ENCODE measurements at places on chromosomes 16 and 17.

- no peak for DNase-seq
Measured at GRCh38 chr16:19698480-19699465, 19.3 kb downstream of the KNOP1 start.

GRCh38 chr17:39572121-39572520 lies 35.6 kb downstream of the NEUROD2 start:
- no peak for DNase-seq

DNA sequence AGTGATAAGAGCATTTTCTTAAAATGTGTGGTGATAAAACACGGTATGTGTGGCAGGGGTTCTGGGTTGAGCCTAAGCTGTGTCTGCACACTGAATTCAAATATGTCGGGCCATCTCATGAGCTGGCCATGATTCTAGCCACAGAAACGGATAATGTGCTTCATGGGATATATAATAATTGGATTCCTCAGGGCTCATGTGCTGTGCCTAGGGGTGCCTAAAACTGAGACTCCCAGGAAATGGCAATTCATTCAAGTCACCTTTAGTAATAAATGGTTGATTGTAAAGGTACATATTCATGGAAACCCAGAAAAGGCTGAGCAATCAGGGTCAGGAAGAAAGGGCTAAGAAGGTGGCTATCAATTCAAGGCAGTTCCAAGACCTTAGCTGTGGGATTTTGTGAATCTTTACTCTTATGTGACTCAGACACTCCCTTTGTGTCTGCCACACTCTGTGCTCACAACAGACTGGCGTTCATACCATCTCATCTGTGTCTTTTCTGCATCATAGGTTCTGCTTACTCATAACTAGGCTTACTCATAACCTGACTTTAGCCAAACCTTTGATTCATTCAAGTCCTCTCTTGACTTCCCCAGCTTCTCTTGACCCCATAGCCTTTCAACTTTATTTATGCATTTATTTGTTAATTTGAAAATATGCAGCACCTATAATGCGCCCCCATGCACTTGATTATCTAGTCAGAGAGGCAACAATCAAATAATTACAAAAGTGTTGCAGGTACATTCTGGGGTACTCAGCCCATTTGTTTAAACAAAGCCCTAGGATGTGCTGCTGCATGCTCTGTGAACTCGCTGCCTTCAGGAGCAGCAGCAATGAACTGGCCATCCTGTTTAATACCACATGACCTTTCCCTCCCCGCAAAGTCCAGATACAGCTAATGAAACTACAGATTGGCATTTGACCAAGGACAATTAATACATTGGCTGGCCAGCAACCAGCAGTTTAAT lies 28.4 kb upstream of the MED13 start:
- DNase-seq: no peak

DNA sequence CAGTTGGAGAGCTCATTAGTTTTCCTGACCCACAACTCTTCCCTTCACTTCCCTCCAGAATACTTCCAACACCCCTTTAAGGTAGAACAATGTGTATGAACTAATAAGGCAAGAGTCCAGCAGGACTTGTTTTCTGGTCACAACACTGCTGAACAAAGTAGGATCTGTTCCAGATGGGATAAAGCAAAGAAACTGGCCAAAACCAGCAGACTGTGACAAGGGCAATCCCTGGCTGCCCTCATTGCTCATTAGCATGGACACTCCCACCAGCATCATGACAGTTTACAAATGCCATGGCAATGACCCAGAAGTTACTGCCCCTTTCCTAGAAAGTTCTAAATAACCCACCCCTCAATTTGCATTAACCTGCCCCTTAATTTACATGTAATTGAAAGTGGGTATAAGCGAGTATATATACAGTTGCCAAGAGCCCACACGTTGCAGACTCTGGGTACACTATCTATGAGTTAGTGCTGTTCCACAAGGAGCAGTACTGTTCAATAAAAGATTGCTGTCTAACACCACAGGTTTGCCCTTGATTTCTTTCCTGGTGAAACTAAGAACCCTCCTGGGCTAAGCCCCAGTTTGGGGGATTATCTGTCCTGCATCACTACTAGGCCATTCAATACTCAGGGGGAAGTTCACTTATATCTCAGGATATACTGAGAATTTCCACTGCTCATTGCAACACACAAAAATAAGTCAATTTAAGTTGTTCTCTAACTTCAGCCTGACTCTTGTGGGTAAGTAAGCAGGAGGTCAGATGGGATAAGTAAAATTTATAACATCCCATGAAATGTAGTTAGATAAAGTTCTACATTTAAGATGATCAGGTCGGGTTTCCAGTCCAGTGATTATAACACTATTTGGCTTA lies 82.3 kb downstream of the SSH2 start:
- DNase-seq: no peak

DNA sequence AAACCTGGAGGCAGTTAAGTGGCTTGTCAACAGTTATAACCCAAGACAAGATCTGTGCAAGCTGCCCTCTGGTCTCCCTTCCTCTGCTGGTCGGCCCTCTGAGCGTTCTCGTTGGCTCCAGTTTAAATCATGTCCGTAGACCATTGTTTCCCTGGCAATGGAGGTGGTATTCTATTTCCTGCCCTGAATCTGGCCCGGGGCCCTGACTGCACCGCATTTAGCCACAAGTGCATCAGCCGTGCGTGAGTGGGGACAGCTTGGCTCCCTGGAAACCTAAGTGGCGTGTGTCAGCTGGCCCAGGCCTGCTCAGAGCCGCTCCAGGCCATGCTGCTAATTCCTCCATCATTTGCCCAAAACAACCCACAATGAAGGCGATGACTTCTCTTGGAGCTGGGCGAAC lies 15.0 kb upstream of the MYLK3 start:
- no peak for DNase-seq

- DNase-seq: no peak
Measured at GRCh38 chr16:31087971-31088370, 772 bp downstream of the PRSS53 start.

DNA sequence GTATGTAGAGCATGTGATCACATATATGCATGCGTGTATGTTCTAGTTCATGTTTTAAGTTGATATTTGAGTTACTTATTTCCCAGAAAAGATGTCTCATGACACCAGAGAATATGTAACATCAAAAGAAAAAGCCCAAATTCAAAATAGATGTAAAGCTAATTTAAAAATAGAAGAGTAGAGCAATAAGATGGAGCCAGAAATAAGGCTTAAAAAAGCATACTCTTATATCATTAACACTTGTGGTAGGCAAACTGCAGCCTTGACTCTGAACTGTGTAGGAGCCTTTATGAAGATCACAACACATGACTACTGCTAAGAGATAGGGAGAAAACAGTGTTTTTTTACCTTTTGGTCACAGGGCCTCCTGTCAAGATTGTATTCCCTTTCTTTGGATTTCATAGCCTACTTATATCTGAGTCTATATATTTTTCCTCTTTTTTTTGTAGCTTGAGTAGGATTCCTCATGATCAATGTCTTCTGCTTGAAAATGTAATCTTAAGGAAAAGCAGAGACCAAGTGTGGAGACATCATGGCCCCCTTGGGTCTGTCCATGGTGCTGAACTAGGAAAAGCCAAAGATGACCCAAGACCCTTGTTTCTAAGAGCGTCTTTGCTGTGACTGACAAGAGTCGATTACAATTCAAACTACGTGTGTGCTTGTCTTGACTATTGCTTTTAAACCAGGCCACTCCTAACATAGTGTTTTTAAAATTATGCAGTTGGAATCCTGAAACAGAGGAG lies 390.4 kb downstream of the SHISA9 start:
- DNase-seq: no peak

DNA sequence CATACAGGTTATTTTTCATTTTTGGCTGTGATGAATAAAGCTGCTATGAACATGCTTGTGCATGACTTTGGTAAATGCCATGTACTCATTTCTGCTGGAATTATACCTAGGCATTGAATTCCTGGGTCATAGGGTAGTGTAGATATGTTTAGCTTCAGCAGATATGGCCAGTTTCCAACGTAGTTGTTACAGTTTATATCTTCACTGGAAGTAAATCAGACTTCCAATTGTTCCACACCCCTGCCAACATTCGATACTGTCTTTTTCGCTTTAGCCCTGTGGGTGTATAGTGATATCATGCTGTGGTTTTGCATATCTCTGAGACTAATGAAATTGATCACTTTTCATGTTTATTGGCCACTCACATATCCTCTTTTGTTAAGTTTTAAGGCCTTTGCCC lies 50.4 kb downstream of the ARHGAP27 start:
- DNase-seq: no peak

GRCh38 chr16:22313876-22314470 lies 16.8 kb downstream of the POLR3E start:
- DNase-seq: no peak

- no peak for DNase-seq
Measured at GRCh38 chr16:59997706-59998105, 1263.6 kb upstream of the GOT2 start.

- DNase-seq: no peak
Measured at GRCh38 chr16:82017911-82018568, 6.8 kb upstream of the SDR42E1 start.

DNA sequence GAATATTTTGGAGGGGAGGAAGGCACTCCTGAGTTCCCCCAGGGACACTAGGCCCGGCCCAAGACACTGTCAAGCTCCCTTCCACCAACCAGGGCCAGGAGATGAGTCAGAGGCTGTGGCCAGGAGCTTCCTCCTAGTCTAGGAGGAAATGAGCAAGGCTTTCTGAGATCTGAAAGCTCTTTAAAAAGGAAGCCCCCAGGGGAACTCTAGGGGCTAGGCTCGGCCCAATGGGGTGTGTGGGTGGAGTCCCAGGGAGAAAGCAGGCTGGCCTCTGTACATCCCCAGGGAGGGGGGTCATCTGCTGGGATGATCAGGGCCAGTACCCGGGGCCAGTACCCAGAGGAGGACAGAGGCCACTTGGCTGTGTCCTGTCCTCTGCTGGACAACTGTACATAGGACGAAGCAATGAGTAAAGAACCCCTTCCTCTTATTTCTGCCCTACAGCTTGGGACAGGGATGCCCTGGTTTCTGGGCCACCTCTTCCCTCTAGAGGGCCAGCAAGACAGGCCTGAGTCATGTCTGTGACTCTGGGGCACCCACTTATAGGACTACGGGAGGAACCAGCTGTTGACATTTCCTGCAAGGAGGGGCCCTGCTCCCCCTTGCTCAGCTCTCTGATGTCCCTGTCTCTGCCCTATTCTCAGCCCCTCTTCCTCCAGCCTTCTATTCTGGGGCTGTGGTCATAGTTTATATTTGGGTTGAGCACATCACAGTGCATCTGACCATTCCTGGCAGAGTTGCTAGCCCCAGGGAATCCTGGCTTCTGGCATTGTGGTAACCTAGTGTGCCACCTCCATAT lies 2.7 kb downstream of the FHOD1 start:
- peak; percentile 40 for DNase-seq

- DNase-seq: no peak
Measured at GRCh38 chr17:61813211-61813610, 50.1 kb downstream of the BRIP1 start.

All from esophagus squamous epithelium (tissue), 5 donors.